ENCODE measurements at places on chromosomes 7 and 10.

DNA sequence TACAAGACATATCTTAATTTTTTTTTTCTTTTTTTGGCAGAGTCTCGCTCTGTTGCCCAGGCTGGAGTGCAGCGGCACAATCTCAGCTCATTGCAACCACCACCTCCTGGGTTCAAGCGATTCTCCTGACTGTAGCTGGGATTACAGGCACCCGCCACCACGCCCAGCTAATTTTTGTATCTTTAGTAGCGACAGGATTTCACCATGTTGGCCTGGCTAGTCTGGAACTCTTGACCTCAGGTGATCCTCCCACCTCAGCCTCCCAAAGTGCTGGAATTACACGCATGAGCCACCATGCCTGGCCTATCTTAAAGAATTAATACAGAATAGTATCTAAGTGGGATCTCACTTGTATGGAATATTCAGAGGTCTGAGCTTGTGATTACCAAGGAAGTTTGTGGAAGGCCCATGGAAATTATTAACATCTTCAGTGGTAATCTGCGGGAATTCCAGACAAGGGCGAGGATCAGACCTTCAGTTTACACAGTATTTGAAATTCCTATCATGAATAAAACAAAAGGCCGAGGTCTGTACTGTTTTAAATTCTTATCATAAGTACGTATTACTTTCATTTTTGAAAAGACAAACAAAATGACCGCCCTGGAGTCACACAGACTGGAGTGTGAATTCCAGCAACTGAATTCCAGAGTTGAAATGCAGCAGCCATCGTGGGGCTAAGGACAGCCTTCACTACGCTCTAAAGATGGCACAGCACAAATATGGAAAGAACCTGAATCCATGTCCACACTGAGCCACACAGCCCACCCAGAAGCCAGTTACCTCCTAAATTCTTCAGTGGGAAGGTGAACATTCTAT, 16.7 kb downstream of the GPRIN2 start:
- no peak for DNase-seq

GRCh38 chr10:9613338-9614075, 1404.2 kb upstream of the CELF2 start:
- no peak for DNase-seq

- DNase-seq, result no peak
These were observed 167.2 kb upstream of the AKR1E2 start for GRCh38 chr10:4658777-4659176.

GRCh38 chr10:96512524-96513304, 1.0 kb downstream of the TLL2 start:
- no peak for DNase-seq

- no peak for DNase-seq
These were observed 2.1 kb downstream of the ENTPD7 start for GRCh38 chr10:99661377-99661763.
